ENCODE measurements at places on chromosomes 1 and 21.

- DNase-seq, result no peak
These were observed 265.4 kb downstream of the FOXD2 start for GRCh38 chr1:47703156-47703825.

GRCh38 chr1:205430696-205431305 is 8.9 kb upstream of the LEMD1 start:
- DNase-seq, result peak; percentile 52

GRCh38 chr21:42418886-42419285 is 15.2 kb downstream of the UBASH3A start:
- no peak for DNase-seq

GRCh38 chr21:16863362-16863905 is 649.4 kb upstream of the CXADR start:
- DNase-seq, result no peak

DNA sequence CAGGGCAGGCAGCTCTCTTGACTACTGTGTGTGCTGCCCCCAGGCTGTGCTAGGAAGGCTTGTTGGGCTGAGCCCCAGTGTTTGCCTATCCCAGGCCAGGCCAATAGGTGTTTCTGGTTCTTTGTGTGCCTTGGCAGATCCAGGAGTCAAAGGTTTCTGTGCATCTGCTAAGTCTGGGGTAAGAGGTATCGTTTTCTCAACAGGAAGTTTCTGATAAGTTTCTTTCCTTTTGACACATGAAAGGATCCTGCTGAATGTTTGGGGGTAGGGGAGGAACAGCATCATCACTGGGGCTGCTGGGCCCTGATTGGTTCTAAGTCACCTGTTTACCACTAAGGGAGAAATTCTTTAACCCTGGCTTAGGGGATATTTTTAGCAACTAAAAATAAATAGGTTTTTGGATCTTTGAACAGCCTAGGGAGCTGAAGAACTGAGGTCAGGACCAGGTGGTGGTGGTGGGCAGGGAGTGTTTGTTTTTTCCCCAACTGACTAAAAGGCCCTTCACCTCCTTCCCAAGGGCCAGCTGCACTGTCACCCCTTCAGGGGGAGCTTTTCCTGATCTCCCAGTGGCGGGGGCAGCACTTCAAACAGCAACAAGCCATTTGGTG is 85.1 kb downstream of the KCNN3 start:
- DNase-seq, result no peak

DNA sequence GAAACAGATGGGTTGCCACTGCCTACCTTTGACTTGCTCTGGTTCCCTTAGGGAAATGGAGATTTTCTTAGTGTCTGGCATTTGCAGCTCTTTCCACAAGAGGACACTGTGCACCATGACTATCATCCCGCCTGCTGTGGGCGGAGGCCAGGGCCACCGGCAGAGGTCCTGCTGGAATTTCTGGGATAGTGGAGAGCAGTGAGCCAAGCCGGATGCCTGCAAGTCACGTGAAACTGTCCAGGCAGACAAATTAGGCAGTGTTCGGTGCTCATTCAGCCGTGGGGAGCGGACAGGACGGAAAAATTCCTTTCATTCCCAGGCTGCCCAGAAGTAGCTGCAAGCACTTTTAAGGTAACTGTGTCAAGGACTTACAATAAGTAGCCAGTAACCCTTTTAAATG is 43.4 kb downstream of the IGSF5 start:
- DNase-seq, result peak; percentile 62

DNA sequence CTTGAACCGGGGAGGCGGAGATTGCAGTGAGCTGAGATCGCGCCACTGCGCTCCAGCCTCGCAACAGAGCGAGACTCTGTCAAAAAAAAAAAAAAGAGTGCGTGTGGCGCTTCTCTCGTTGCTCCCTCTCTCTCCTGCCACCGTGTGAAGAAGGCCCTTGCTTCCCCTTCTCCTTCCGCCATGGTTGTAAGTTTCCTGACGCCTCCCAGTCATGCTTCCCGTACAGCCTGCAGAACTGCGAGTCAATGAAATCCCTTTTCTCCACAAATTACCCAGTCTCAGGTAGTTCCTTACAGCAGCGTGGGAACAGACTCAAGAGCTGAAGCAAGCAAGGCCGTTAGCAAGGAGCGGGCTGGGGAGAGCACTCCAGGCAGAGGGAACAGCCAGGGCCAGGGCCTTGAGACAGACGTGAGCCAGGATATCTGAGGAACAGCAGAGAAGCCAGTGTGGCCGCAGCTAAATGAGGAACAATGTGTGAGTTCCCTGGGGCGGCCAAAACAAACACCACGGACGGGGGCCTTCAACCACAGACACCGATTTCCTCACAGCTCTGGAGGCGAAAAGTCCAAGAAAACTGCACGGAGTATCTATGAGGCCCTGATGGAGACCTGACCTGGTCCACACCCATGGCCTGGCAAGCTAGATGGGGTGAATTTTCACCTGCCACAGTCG is 54.2 kb upstream of the ETS2 start:
- DNase-seq, result no peak

DNA sequence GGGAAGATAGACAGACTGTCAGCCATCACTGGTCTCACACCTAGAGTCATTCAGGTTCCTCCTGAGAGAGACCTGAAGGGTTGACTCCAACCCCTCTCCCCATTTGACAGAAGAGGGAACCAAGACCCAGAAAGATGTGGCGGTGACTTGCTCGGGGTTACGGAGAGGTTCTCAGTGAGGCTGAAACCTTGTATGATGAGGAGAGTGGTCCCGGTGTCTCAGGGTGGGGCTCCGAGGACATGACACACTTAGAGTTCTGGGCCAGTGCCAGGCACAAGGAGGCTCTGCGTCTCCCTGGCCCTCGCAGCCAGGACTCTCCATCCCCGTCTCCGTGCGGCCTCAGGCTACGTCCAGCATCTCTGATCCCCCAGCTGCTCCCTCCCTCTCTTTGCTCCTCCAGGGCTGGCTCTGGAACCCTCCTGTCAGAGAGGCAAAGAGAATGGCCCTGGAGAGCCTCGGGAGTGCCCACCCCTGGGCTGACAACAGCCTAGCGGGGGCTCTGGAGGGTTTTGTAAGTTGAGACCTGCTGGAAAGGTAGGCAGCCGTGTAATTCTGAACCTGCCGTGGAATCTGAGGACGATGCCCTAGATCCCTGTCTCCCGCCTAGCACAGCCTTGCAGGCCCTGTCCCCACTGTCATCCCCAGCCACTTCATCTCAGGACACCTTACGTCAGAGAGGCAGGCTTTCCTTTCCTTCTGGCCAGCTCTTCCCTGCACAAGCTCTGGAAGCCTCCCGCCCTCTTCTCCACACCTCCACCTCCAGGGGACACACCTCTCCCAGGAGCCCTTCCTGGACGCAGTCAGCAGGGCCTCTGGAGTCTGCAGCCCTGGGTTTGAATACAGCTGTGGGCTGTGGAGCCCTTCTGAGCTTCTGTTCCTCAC is 4.1 kb downstream of the EFHD2 start:
- DNase-seq, result no peak

DNA sequence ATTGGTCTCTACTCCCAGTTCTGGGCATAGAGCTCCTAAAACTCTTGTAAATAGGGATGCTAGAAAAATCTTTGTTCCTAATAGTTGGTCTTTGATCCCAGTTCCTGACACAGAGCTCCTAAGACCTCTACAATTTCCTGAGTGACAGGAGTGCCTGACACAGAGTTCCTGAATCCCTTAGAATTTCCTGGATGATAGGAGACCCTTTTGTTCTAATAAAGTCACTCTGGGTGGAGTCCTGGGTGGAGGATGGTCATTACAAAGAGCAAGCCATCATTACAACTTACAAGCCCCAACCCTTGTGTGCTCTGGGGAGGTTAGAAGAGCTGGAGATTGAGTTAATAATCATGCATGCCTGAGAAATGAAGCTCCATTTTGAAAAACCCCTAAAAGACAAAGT is 58.4 kb downstream of the ZZZ3 start:
- no peak for DNase-seq

DNA sequence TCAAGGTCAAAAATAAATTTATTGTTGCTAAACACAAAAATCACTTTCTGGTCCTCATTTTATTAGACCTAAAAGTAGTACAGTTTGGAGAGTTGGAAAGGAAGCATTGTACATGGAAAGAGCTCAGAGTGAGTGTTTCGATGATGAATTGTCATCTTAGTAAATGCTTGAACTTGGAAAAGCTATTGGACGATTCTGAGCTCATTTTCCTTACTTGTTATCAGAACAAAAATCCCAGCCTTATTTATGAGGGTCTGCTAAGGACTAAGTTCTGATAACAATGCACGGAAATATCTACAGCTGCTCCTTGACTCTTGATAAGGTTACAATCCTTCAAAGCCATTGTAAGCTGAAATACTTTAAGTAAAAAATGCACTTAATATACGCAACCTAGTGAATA is 710.0 kb upstream of the PTBP2 start:
- no peak for DNase-seq

DNA sequence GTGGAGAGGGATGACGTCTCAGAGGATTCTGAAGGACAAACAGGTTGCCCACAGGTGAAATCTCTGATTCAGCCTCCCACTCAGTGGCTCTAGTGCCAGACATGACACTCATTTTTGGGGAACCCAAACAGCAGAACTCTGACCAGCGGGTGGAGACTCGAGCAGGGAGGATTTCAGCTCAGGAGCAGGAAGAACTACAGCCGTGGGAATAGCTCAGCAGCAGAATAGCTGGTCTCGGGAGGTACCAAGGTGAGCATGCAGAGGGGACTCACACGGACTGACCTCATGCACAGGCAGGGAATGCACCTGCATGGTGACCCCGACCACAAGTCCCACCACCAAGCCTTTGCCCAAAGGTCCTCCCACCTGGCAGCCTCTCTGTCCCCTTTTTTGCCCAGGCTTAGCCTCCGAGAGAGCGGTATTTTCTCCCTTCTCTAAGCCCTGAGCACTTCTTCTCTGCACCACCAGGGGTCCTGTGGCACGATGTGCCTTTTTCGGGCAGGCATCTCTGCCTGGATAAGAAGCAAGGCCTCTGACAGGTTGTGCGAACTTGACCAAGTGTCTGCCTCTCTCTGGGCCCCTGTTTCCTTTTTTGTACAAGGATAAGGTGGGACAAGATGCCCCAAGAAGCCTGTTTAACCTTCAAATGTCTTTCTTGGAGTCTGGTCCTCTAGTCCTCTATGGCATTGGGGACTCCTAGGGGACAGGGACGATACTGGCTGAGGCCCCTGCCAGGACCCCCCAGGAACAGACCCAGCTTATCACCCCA is 8.8 kb upstream of the FGR start:
- DNase-seq, result peak; percentile 15

DNA sequence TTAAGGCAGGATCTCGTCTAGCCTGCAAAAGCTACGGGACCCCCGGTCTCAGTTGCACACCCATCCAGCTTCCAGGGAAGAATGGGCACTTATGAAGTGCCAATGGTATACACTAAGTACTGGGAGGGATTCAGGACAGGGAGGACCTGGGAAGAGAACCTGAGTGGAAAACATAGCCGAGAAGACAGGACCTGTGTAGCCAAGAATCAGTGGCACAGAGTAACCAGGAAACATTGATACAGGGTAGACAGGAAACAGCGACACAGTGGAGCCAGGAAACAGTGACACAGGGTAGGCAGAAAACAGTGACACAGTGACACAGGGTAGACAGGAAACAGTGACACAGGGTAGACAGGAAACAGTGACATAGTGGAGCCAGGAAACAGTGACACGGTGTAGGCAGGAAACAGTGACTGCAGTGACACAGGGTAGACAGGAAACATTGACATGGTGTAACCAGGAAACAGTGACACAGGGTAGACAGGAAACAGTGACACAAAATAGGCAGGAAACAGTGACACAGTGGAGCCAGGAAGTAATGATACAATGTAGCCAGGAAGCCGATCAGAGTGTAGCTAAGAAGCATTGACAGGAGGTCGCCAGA is 138.0 kb upstream of the ARHGEF16 start:
- DNase-seq, result no peak

- DNase-seq, result no peak
These were observed 35.7 kb upstream of the SIM2 start for GRCh38 chr21:36663033-36663855.

GRCh38 chr1:96749618-96750017 is 28.0 kb downstream of the PTBP2 start:
- DNase-seq, result no peak

- no peak for DNase-seq
These were observed 101.4 kb upstream of the PDE4B start for GRCh38 chr1:65691152-65691900.

DNA sequence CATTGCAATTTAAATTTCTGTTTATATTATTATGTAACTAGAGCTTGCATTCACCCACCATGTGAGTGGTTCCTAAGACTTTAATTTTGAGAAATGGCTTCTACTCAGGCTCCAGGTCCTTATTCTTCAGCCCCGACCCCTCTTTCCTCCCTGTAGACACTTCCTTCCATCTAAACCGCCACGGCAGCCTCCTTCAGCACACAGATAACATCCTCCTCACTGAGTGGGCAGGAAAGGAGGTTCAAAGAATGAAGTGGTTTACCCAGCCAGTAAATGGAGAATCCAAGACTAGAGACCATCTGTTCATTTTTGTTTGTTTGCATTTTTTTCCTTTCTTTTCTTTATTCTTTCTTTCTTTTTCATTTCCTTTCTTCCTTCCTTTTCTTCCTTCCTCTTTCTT is 37.1 kb upstream of the SOD1 start:
- no peak for DNase-seq

DNA sequence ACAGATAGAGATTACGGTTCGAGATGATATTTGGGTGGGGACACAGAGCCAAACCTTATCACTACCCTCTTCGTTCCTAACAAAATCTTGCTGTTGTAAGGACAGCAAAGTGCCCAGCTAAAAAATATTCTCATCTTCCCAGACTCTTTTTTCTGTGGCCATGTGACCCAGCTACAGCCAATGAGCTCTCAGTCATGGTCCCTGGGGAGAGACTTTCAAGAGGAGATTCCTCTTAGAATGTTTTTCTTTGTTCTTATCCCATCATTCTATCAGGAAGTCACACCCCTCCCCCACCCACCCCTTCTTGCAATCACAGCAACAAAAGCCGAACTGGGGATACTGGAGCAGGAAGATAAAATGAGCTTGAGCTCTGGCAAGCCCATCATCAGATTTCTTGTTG is 247.1 kb downstream of the CHRM3 start:
- no peak for DNase-seq

DNA sequence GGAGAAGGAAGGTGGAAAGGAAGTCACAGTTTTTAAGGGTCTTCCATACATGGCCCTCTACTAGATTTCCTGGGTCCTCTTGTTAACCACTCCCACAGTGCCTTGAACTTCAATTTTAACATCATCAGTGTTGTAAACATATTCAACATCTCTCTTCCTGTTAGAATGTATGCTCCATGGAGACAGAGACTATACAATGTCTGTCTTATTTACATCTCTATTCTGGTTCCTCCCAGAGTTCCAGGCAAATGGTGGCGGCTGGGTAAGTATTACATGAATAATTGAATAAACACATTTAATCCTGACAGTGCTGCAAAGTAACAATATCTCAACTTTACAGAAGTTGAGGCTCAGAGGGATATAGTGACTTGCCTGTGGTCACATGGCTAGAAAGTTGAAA is 40.3 kb downstream of the CDC7 start:
- DNase-seq, result no peak

GRCh38 chr21:29434081-29434480 is 135.4 kb downstream of the BACH1 start:
- DNase-seq, result no peak

Measured in NCI-H1930 (cell line).